NCI-H1092 treated with DMSO at 0.1 percent for 48 hours (cell line): ENCODE measurements at places on chromosomes 2 and 18.

GRCh38 chr2:197159661-197160211 is 150.8 kb downstream of the ANKRD44 start:
- DNase-seq, result no peak

- no peak for DNase-seq
These were observed 43.5 kb upstream of the MSH2 start for GRCh38 chr2:47359375-47359868.

DNA sequence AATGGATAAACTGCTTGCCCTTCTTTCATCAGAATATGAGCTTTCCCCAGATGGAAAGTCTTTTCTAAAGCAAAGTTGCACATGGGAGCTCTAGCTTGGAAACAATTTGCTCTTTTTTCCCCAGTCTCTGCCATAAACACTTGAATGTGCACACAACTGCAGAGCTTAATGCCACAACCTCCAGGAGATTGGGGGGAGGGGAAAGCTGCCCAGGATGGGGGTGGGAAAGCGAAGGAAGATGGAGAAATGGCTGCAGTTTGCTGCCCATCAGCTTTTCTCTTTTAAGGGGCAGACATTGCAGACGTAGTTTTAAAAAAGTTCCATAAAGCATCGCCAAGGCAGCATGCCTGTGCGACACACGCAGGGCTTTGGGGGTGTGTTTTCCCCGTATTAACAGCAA is 1.5 kb downstream of the ACKR3 start:
- no peak for DNase-seq

- no peak for DNase-seq
These were observed 2.5 kb upstream of the HS6ST1 start for GRCh38 chr2:128320906-128321771.

DNA sequence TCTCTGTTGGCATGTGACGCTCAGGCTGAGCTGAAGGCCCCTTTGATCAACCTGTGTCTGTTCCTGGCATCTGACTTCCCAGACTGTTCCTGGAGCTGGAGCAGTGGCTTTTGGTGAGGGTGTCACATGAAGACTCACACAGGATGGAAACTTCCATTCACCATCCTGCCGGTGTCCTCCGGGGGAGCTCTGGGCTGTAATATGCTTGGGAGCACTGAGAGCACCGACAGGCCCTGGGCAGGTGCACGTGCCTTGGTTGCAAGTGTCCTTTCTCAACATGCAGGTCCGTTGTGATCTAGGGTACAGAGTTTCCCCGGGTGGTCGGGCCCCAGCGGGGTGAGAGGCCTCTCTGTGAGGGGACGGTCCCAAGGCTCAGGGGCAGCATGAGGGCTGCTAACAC is 24.8 kb upstream of the GBX2 start:
- no peak for DNase-seq

DNA sequence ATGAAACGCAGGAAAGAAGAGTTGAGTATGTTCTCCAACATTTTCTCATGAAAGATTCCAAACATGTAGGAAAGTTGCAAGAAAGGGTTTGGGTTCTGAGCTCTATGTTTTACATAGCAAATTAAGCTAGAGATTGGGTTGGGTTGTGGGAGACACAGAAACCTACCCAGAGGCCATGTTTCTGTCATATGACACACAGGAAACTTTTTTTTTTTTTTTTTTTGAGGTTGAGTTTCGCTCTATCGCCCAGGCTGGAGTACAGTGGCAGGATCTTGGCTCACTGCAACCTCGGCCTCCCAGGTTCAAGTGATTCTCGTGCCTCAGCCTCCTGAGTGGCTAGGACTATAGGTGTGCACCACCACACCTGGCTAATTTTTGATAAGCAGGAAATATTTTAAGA is 57.6 kb downstream of the DOCK10 start:
- no peak for DNase-seq
